ENCODE measurements at places on chromosomes 3 and 15.

- DNase-seq: no peak
Observed at GRCh38 chr3:181487236-181487978, 224.3 kb upstream of the SOX2 start.

DNA sequence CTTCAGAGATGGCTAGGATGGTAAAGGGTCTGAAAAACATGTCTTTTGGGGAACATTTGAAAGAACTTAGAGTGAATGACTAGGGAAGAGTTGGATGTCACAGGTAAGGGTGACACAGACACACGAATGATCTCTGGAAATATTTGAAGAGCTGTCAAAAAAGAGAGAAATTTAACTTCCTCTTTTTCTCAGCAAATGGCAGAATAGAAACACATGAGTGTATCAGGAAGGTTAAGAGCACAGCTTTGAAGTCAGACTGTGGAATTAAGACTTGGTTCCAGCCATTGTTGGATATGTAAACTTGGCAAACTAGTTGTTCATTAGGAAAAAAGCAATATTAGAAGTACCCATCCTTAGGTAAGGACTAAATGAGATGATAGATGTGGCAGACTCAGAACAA, 117.7 kb downstream of the IMPG2 start:
- no peak for DNase-seq

- no peak for DNase-seq
Observed at GRCh38 chr3:145785668-145786067, 375.3 kb downstream of the PLOD2 start.

DNA sequence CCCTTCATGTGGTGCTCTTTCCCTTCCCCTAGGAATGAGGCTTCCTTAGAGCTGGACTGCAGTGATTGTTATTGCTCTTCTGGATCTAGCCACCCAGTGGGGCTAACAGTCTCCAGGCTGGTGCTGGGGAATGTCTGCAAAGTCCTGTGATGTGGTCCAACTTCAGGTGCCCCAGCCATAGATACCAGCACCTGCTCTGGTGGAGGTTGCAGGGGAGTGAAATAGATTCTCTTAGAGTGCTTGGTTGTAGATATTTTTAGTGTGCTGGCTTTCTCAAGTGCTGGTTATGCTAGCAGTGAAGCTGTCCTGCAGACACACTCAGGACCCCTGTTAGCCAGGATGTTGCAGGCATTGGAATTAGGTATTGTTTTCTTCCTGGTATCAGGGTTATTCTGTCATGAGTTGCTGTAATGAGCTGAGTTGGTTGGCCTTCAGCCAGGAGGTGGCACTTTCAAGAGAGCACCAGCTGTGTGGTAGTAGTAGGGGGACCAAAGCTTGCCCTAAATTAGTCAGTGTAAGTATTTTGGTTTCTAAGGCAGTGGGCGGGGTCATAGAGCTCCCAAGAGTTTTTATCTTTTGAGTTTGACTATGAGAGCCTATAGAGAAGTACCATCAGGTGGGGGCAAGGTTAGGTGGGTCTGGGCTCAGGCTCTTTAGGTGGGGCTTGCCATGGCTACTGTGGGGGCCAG, 317.5 kb upstream of the SGO1 start:
- DNase-seq: no peak

- no peak for DNase-seq
Observed at GRCh38 chr3:14803101-14803980, 15.4 kb upstream of the FGD5 start.

DNA sequence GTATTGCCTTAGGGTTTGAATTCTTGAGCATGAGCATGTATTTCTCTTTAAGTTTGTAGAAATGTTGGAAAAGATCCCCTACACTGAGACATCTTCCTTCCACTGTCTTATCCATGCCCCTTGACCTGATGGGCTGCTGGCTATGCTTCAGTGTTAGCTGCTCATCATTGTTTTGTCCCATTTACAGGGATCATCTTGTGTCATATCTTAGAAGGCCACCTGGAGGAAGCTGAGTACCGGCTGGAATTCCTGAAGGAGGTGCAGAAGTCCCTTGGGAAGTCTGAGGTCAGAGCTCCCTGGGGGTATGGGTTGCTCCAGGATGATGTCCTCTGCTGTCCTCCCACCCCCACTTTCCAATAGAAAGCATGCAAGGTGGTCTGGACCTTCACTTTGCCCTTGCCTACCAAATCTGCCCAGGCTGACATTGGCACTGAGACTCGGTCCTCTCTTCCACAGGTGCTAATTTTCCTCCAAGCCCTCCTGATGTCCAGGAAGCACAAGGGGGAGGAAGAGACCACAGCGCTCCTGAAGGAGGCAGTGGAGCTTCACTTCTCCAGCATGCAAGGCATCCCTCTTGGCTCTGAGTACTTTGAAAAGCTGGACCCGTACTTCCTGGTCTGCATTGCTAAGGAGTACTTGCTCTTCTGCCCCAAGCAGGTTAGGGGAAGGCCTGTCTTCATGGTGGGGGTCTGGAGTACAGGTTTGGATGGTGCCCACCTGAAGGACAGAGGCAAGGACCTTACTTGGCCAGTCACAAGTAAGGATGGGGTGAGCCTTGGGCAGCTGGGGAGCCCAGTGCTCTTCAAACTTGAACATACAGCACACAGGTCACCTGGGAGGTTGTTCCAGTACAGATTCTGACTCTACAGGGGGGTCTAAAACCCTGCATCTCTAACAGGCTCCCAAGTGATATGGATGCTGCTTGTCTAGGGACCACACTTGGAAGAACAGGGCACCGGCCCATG, 17.7 kb downstream of the TTC21A start:
- no peak for DNase-seq

DNA sequence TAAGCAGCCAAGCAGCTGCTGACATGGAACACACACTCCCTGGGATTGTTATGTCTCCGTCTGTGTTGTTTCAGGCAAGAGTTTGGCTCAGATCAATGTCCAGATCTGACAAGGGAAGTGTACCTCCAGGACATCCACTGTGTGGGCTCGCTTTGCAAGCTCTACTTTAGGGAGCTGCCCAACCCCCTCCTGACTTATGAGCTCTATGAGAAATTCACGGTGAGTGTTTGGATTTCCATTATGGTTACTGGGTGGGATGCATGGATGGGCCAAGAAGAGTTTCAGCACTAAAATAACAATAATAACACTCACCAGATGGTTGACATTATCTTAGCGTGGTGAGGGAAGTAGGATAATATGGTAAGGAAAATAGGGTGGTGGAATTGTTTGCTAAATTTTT, 74.1 kb downstream of the ARHGAP31 start:
- DNase-seq: no peak

GRCh38 chr3:129330409-129330808, 51.7 kb downstream of the HMCES start:
- DNase-seq: no peak

- DNase-seq: no peak
Observed at GRCh38 chr3:134372396-134373270, 1.6 kb downstream of the AMOTL2 start.

- DNase-seq: no peak
Observed at GRCh38 chr3:152155246-152156020, 113.3 kb upstream of the MBNL1 start.

DNA sequence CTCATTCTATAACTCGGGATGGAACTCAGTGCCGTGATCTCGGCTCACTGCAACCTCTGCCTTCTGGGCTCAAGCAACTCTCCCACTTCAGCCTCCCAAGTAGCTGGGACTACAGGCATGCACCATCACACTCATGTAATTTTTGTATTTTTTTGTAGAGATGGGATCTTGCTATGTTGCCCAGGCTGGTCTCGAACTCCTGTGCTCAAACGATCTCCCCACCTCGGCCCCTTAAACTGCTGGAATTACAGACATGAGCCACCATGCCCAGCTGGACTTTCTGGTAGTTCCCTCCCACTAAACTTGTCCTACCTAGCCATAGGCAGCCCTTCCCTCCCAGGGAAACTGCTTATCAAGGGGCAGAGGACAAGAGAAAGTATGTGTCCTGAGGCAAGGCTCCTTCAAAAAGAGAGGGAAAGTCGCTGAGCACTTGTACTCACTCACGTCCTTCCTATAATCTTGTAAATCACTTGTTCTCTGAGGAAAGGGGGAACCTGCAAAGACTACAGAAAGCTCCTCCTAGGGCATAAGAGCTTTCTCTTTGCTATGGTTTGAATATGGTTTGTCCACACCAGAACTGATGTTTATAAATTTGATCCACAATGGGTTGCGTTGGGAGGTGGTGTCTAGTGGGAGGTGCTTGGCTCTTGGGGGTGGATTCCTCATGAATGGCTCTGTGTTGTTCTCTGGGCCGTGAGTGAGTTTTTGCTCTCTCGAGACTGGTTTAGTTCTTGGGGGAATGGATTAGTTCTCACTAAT, 13.6 kb upstream of the TBL1XR1 start:
- no peak for DNase-seq

DNA sequence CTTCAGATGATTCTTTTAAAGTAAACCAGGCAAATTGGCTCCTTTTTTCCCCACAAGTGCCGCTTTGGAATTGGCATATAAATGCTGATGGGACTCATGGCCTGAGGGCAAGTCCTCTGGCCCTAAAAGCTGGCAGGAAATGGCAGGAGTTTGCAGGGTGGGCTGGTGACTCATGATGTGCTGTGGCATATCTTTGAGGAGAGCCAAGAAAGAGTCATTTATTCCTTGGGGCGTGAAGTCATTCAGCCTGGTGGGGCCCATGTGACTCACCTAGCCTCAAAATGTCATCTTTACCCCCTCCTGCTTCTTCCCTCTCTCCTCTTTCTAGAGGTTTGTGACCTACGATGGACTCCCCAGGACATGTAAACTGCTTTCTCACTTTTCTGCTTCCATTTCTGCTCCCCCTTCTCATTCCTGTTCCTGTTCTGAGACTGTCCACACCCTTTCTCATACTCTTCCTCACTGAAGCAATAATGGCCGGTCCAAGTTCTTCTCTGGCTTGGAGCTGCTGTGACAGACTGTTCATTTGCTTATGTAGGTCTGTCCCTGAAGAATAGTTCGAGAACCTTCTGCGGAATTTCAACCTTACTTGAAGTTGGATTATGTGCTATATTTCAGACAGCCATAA, 326.1 kb downstream of the SATB1 start:
- no peak for DNase-seq

- no peak for DNase-seq
Observed at GRCh38 chr15:87582169-87582568, 674.4 kb downstream of the NTRK3 start.

DNA sequence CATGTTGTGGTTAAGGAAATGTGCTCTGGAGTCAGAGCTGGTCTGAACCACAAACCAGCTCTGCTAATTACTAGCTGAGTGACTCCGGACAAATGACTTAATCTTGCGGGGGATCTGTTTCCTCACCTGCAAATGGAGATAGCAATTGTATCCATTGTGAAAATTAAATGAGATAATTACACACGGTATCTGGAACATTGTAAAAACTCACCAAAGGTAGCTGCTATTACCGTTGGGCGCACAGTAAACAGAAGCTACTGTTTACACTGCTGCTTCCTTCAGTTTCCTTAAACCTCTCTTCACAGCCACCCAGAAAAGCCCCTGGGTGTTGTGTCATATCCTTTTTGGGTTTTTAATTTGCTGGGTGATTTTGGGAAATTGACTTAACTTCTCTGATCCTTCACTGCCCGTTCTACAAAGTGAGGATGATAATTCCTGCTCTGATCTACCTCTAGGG, 107.8 kb downstream of the MEGF11 start:
- DNase-seq: no peak

GRCh38 chr15:31457631-31458526, 131.2 kb downstream of the KLF13 start:
- DNase-seq: no peak

GRCh38 chr3:103134023-103134724, 699.4 kb downstream of the ZPLD1 start:
- no peak for DNase-seq

GRCh38 chr3:134134240-134134639, 104.5 kb upstream of the SLCO2A1 start:
- no peak for DNase-seq

GRCh38 chr3:9110802-9111201, 138.6 kb downstream of the SRGAP3 start:
- no peak for DNase-seq

DNA sequence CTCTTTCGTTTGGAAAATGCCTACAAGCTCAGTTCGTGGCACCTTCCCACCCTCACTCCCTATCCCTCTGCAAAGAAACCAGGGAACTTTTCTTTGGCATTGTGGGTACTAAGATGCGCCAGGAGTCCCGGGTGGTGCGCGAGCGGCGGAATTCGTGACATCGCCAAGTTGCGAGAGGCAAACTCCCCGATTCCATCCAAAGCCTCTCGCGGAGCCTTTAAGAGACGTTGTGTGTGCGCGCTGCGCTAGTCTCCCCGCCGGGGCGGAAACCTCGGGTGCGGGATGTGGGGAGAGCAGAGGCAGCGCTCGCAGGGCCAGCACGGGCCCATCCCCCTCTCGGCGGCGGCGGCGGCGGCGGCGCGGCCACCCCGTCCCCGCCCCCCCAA, 443 bp upstream of the NR2F2 start:
- no peak for DNase-seq

DNA sequence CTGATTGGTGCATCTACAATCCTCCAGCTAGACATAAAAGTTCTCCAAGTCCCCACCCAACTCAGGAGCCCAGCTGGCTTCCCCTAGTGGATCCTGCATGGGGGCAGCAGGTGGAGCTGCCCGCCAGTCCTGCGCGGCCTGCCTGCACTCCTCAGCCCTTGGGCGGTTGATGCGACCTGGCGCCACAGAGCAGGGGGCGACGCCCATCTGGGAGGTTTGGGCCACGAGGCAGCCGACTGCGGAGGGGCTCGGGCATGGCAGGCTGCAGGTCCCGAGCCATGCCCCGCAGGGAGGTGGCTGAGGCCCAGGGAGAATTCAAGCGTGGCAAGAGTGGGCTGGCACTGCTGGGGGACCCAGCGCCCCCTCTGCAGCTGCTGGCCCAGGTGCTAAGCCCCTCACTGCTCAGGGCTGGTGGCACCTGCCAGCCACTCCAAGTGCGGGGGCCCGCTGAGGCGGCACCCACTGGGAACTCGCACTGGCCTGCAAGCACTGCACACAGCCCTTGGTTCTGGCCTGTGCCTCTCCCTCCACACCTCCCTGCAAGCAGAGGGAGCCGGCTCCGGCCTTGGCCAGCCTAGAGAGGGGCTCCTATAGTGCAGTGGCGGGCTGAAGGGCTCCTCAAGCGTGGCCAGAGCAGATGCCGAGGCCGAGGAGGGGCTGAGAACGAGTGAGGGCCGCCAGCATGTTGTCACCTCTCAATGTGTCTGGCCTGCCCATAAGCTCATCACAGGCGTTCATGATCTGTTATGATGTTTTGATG, 30.1 kb downstream of the COL6A6 start:
- DNase-seq: no peak

GRCh38 chr3:185858502-185859225, 33.8 kb upstream of the IGF2BP2 start:
- DNase-seq: no peak

- DNase-seq: no peak
Observed at GRCh38 chr3:22947851-22948250, 255.3 kb upstream of the UBE2E2 start.

All from substantia nigra (tissue), 51 donors.